ENCODE measurements at places on chromosomes 4 and X.
A peak's percentile ranks its signal among the peaks of the same experiment; 100 is the strongest.

DNA sequence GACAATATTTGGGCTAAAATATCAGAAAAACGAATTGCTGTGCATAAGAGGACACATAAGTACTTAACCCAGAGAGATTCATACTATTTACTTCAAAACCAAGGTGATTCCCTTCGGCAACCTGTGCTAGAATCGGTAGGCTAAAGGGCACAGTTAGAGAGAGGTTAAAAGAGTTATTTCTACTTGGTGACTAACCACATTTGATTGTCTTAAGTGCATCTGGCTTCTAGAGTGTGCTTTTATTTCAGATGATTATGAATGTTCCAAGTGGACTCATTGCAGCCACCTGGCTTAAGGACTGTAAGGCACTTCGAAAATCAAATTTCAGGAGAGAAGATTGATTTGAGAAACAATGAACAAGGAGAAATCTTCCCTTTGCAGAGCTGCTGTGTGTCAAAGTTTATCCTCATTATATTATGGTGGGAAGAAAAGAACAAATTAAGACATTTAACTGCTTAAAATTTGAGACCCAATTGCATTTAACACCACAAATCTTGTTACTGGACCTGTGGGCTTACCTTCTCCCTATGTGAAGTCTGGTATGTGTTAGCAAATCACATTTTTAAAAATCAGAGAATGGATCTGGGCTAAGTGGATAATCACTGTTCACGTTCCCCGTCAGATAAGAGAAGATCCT lies 34.0 kb downstream of the PHOX2B start:
- no peak for DNase-seq

- DNase-seq, result peak; percentile 16
These were observed 126.6 kb downstream of the PPP4R3C start for GRCh38 chrX:27336466-27337091.

DNA sequence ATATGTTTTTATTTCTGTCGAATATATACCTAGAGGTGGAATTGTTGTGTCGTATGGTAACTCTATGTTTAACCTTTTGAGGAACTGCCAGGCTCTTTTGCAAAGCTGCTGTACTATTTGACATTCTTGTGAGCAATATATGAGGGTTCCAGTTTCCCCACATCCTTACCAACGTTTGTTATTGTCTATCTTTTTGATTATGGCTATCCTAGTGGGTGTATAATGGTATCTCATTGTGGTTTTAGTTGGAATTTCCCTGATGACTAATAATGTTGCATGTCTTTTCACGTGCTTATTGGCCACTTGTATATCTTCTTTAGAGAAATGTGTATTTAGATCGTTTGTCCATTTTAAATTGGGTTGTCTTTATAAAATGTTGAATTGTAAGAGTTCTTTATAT lies 24.5 kb downstream of the REPS2 start:
- no peak for DNase-seq

DNA sequence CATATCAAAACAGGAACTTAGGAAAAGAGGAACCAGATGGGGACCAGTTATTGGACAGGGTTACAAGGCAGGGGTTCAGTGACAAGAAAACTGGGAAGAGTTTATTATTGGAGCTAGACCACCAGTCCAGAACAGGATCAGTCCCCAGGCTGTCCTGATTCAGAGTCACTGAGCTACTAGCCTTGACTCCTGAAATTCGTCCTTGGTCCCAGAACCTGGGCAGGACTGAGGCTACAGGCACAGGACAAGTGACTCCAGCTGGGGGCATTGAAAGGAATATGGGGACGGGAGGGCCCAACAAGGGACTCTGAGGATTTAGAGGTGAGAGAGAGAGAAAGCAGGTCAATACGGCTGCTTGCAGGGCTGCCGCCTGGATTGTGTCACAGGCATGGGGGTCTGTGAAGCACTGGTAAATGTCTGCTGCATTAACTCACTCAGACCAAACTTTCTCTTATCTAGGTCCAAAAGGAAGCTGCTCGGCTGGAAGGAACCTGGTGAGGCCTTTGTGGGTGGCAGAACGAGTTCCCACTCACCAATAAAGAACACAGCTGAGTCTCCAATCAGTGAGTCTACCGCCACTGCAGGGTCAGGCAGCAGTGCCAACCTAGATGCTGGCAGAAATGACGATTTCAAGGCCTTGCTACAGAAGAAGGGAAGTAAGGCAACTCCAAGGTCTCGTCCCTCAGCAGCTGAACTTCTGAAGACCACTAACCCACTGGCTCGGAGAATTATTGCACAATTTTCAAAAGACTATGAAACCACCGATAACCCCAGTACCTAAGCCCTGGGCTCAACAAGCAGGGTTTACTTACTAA lies 11.3 kb upstream of the RTL5 start:
- no peak for DNase-seq

DNA sequence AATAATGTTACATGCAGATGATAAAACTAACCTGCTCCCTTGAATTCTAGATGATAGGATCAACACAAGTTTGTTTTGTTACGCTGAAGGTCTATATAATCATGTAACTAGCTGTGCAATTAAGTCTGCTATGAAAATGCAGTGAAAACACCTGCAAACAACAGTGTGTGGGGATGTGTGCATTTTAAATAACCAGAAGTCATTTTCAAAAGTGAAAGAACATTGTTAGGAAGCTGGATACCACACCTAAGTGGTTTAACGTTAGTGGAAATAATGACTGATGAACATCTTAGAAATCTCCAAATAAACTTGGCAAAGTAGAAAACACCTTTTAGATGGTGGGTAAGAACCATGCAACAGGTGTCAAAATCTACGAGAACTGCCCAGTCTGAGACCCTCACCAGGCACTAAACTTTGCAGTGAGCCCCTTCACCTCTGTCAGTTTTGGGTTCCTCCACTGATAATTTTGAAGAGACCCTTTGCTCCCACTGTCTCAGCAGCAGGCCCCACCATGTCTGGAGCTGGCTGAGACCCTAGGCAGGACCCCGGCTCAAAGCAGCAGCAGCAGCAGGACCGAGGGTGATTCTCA lies 36.6 kb downstream of the CHST7 start:
- no peak for DNase-seq

DNA sequence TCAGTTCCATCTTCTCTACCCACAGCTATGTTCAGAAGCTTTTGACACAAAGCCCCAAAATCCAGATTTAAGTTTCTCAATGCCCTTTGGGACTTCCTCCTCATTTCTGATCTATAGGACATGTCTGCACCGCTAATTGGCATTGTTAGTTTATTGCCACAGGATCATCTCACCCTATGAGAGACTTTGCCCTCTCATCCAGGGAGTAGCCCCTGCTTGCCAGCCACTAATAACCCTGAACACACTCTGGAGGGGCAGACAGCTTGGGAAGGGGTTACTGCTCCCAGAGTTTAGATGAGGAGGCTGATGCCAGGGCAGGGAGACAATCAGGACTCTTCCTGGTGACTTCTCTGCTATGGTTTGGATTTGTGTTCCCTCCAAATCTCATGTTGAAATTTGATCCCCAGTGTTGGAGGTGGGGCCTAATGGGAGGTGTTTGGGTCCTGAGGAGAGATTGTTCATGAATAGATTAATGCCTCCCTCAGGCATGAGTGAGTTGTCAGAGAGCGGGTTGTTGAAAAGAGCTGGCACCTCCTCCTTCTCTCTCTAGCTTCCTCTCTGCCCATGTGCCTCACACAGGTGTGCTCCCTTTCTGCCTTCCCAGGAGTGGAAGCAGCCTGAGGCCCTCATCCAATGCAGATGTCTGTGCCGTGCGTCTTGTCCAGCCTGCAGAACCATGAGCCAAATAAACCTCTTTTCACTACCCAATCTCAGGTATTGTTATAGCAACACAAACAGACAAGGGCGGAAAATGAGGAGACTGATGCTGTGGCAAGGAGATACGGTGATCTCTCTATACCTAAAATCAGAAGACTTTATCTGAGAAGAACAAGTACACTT lies 3.6 kb upstream of the SCARB2 start:
- no peak for DNase-seq

DNA sequence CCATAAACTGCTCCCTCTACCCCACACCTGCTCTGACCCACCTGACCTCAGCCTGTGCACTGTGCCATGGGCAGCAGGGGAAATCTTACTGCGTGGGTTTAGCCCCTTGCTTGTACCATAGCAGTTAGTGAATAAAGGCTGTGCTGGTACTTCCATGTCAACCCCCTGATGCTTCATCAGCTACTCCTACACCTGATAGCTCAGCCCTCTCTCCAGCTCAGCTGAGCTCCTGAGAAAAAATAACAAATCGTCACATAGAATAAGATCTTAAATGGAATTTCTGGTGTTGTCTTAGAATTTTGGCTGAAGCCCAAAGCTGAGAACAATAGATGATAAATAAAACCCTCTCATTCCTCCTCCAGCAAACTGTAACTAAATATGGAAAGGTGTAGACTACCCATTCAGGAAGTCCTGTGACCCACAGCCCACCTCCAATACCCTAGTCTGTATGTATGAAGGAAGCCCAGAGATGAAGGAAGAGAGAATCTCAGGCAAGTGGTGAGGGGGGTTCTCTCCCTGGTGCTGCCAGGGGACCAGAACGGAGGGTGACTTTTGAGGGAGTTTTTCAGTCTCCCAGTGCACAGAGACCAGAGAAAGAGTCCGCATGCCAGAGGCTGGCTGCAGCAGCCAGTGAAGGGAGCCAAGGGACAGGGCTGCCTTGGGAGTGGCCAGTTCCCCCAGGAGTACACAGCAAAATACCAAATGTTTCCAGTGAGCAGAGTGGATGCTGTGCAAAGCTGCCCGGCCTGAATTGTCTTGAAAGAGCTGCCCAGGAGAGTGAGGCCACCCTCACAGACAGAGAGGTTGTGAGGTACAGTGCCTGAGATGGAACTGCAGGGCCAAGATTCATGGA lies 227.3 kb downstream of the QDPR start:
- no peak for DNase-seq

GRCh38 chr4:80321776-80322175 lies 13.8 kb upstream of the CFAP299 start:
- DNase-seq, result no peak

DNA sequence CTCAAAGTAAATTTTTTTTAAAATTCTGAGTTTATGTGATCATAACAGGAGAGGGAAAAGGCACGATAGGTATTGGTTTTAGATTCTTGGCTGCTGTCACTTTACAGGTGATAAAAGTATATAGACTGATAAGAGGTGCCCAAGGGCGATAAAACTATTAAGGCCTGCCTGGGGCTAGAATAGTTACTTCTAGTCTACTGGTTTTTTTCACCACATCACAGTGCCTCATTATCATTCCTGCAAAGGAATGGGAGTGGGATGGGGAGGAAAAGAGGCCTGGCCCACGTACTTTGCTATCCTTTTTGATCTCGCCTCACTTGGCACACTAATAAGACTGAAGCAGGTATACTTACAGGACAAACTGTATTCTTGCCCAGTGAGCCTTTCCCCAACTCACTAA lies 46.6 kb downstream of the CXorf58 start:
- DNase-seq, result no peak

DNA sequence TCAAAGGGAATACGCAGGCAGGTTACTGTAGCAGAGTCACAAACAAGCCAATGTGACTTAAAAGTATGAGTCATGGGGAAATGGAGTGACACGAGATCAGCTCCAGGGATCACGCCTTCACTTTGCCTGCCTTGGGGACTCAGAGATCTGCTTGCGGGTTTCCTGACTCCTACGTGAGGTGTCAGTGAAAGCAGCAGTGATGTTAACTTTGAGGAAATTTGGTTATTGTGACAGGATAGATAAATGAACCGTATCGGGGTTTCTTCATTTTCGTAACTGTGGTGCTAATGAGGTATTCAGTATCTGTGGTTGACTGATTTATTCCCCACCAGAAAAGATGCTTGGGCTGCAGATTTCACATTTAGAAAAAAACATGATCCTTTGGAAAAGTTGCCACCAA lies 383.3 kb upstream of the ZFP42 start:
- no peak for DNase-seq

GRCh38 chr4:153113838-153114105 lies 90.5 kb upstream of the TRIM2 start:
- no peak for DNase-seq

DNA sequence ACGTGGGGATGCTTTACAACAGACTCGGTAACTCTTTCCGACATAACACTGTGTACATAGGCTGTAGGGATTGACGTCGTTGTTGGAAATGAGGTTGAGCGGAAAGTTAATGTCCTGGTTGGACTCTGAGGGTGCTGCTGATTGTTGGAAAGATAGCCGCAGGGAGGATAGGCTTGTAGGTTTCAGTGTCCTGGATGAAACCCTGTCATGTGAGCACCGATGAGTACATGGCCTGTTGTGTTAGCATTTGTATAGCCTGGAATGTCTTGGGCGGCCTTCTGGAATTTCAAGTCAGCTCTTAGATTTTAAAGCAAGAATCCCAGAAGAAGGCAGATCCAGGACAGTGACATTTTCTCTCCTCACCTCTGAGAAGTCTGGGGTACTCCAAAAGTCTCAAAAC lies 63.3 kb downstream of the TBC1D14 start:
- no peak for DNase-seq

GRCh38 chr4:152278505-152279233 lies 257.2 kb downstream of the FBXW7 start:
- no peak for DNase-seq

DNA sequence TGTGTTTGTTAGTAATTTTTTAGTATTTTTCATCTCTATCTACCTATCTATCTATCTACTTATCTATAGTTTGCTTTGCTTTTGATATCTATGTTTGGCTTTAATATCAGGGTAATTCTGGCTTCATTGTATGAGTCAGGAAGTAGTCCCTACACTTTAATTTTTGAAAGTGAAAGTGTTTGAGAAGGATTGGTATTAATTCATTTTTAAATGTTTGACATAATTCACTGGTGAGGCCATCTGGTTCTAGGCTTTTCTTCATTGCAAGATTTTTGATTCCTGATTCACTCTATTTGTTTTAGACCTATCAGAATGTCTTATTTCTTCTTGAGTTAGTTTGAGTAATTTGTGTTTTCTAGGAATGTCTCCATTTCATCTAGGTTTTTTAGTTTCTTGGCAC lies 20.2 kb upstream of the TCP11X2 start:
- DNase-seq, result no peak

DNA sequence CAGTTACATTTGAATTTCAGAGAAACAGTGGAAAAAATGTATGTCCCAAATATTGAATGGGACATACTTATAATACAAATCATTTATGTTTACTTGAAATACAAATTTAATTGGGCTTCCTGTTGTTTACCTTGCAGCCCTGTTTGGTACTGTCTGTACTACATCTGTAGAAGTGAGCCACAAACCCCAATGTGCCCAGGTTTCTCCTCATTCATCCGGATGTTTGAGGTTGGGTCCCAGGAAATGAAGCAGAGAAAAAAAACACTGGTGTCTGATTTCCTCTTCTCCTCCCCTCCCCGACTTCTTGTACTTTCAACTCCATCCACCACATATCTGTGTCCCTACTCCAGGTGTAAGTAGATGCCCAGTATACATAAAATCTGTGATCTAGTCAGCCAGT lies 27.1 kb upstream of the SCRG1 start:
- no peak for DNase-seq

GRCh38 chrX:41066391-41066790 lies 18.9 kb upstream of the USP9X start:
- no peak for DNase-seq
